Lower lobe of right lung (tissue), 2 donors: ENCODE measurements at places on chromosomes 5 and 9. TPM values are rescaled to one million over a fixed set of nuclear protein-coding genes. Genes with fewer than 3 reads are reported as not detected.
A peak's percentile ranks its signal among the peaks of the same experiment; 100 is the strongest.

CD274 gene
- 16.5 TPM for total RNA-seq

SPATA24 gene
- 3.5 TPM for total RNA-seq

FABP6 gene
- total RNA-seq: 4.9 TPM

- H3K4me1 ChIP-seq: no peaks in the 10 kb centered on the region
- no peaks in the 10 kb centered on the region for H3K27me3 ChIP-seq
- H3K4me3 ChIP-seq: no peak overlapping the region
- H3K36me3 ChIP-seq: peaks cover 25% of the 10 kb centered on the region
Measured at GRCh38 chr5:6361101-6361500, 17.2 kb downstream of the MED10 start.

GRCh38 chr5:132411304-132412013 is 41.9 kb downstream of the SLC22A5 start:
- H3K36me3 ChIP-seq: no peaks in the 10 kb centered on the region
- no peak for DNase-seq
- peak overlapping the region; percentile 81 for H3K4me3 ChIP-seq
- peak overlapping the region; percentile 99 for H3K27ac ChIP-seq

DNA sequence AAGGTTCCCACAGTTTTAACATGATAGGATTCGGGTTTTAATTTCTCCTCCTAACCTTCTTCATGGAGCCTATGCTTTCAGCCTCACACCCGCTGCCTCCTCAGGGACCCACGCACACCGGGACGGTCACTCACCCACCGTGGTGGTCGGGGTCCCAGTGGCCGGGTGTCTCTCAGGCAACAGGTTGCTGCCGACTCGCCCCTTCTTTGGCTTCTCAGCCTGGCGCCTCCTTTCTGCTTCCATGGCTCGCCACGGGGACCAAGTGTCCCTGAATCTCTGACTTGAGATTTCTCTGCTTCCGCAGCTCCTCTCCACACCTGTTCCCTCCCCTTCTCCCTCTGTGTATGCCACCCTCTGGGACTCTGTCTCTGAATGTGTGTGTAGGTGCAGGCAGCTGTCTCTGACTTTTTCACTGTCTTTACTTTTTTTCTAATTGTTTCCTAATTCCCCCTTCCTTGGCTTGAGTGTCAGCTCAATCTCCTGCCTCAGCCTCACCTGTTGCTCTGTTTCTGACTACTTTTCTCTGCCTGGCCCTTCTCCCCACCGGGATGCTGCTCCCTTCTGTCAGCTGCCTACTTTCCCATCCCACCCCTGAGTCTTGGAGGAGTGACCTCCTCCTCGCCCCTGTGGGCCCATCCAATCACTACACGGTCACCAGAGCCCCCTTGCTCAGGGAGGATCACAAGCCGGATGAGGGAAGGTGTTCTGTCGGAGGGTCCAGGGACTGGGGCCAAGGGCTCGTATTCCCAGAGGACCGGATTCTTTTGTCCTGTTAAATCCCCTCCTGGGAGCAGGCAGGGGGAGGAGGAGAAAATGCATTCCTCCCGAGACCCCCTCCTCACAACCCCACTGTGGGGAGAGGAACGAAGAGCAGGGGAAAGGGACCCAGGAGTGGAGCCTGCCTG is at the start of gene PROP1:
TSS of gene PROP1 (minus strand) at position 552 of the 905 bp plus-strand sequence. CDS start at position 243, 309 bp downstream.
- H3K27me3 ChIP-seq: peaks cover 13% of the 10 kb centered on the region
- no peak within 1 kb of the TSS for H3K4me3 ChIP-seq
- H3K4me1 ChIP-seq: no peaks in the 10 kb centered on the region
- H3K36me3 ChIP-seq: no peaks in the 10 kb centered on the region
- DNase-seq: no peak

DNA sequence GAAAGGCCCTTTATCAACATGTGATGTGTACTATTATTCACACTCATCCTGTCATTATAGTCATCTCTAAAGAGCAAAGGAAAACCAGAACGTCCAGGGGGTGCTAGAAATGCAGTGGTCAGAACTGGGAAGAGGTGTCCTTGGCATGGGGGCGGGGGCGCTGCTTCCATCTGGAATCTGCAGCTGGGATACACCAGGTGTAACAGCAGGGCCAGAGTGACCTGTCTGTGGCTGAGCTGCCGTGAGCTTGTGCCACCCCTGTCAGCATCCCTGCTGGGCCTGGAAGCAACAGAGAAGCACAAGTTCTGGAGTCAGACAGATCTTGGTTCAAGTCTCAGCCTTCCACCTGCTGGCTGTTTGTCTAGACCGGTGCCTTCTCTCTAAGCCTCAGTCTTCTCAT is 263.3 kb upstream of the MVB12B start:
- peaks cover 22% of the 10 kb centered on the region for H3K27me3 ChIP-seq
- no peak for DNase-seq
- no peaks in the 10 kb centered on the region for H3K4me1 ChIP-seq

- DNase-seq: peak; percentile 58
- no peak overlapping the region for H3K4me3 ChIP-seq
- no peaks in the 10 kb centered on the region for H3K36me3 ChIP-seq
- H3K27ac ChIP-seq: peak overlapping the region; percentile 28
Measured at GRCh38 chr9:90815183-90815943, 13.7 kb downstream of the SYK start.

- H3K27ac ChIP-seq: no peak overlapping the region
- no peak overlapping the region for H3K4me3 ChIP-seq
- H3K36me3 ChIP-seq: no peaks in the 10 kb centered on the region
- DNase-seq: no peak
Measured at GRCh38 chr5:169222934-169223594, 77.9 kb downstream of the SLIT3 start.

GRCh38 chr5:156378159-156378558 is 51.2 kb downstream of the SGCD start:
- H3K36me3 ChIP-seq: no peaks in the 10 kb centered on the region
- no peak overlapping the region for H3K27ac ChIP-seq
- DNase-seq: no peak
